ENCODE measurements at places on chromosomes 2 and 18.

DNA sequence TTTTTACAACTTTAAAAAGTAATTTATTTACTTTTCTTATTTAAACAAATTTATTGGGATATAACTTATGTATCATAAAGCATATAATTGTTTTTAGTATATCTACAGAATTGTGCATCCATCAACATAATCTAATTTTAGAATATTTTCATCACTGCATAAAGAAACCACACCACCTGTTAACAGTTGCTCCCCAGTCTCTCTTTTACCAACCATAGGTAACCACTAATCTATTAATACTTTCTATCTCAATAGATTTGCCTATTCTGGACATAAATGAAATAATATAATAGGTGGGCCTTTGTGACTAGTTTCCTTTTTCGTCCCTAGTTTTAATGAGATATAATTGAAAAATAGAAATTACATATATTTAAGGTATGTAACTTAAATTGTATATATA lies 90.6 kb downstream of the ADAM23 start:
- DNase-seq = no peak

GRCh38 chr2:95015261-95015912 lies 10.1 kb upstream of the MAL start:
- DNase-seq = no peak

- no peak for DNase-seq
These were observed 94.6 kb upstream of the SCG2 start for GRCh38 chr2:223696719-223697118.

GRCh38 chr2:200279857-200280256 lies 26.6 kb upstream of the SPATS2L start:
- DNase-seq = no peak

DNA sequence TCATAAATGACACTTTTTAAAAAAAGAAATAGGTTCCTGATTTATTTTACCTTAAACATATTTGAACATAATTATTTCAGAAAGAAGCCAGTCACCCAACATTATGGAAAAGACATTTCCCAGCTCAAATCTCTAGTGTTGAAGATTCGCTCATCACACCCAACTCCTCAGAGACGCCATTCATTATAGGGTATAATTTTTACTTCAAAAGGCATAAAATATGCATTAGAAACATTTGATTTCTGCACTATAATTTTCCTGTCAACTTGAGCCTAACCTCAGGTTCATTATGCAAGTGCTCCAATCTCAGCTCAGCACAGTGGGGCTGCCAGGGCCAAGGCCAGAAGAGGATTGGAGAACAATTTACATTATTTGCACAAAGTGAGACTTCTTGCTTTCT lies 58.8 kb upstream of the TTN start:
- no peak for DNase-seq

DNA sequence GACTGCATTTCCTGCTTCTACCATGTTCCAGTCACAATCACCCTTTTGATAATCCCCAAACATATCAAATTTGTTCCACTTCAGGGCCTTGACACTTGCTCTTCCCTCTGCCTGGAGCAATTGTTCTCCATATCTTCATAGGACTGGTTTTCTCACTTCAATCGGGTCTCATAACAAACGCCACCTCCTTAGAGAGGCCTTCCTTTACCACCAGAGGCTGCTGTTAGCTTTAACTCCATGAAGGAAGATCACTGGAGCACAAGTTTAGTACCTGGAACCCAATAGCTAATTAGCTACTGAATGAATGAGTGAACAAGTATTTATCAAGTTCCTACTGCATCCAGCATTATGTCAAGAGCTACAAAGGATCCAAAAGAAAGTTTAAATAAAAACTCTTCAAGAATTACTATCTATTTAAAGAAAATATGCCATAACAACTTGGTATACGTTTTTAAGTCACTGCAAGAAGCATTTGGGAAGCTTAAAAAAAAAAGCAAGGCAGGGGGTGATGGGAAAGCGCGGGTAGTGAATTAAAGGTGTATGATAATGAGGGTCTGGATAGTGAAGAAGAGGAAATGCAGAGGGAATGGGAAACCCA lies 58.8 kb downstream of the BAZ2B start:
- no peak for DNase-seq

GRCh38 chr2:130241041-130241707 lies 42.9 kb upstream of the TUBA3E start:
- DNase-seq = no peak

- DNase-seq = no peak
These were observed 19.3 kb downstream of the INPP5D start for GRCh38 chr2:233079473-233079877.

DNA sequence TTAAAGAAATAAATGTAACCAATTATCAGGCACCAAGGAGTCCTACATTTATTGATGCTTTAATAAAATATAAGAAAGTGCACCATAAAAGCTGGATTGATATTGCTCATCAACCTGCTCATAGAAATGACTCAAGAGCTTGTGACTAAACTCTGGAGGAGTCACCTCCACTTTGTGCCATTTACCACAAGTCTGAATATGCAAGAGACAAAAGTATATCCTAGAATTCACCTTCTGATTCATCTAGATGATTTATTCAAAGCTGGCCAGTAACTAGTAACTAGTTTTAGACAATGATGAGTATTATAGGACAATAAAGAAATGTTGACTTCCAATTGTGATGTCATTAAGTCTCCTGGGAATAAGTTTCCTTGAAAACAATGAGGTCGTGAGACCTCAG lies 146.0 kb upstream of the SOX11 start:
- no peak for DNase-seq

- DNase-seq = no peak
These were observed 23.4 kb downstream of the MROH2A start for GRCh38 chr2:233801357-233802131.

GRCh38 chr18:3498698-3499471 lies 48.9 kb downstream of the TGIF1 start:
- DNase-seq = no peak

- no peak for DNase-seq
These were observed 310.6 kb downstream of the ZNF804A start for GRCh38 chr2:184908966-184909365.

- DNase-seq = no peak
These were observed 132.1 kb upstream of the DLGAP1 start for GRCh38 chr18:4587204-4587603.

DNA sequence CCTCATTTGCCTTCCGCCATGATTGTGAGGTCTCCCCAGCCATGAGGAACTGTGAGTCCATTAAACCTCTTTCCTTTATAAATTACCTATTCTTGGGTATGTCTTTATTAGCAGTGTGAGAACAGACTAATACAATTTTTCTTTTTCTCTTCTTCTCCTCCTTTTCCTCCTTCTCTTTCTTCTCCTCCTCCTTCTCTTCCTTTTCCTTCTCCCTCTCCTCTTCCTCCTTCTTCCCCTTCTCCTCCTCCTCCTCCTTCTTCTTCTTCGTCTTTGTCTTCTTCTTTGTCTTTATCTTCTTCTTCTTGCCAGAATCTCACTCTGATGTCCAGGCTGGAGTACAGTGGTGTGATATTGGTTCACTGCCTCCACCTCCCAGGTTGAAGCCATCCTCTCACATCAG lies 20.2 kb downstream of the SKA1 start:
- no peak for DNase-seq

DNA sequence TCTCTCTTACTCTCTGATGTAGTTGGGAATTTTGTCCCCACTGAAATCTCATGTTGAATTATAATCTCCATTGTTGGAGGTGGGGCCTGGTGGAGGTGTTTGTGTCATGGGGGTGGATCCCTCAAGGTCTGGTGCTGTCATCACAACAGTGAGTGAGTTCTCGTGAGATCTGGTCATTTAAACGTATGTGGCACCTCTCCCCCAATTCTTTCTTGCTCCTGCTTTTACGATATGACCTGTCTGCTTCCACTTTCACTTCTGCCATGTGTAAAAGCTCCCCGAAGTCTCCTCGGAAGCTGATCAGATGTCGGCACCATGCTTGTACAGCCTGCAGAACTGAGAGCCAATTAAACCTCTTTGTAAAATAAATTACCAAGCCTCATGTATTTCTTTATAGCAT lies 337.8 kb upstream of the CDH2 start:
- no peak for DNase-seq

- no peak for DNase-seq
These were observed 389.4 kb upstream of the KLHL29 start for GRCh38 chr2:22995576-22995975.

- no peak for DNase-seq
These were observed 73.8 kb upstream of the HAAO start for GRCh38 chr2:42865884-42866881.
